ENCODE measurements at places on chromosomes 11 and 22.

- no peak for DNase-seq
Measured at GRCh38 chr11:77770629-77771028, 49.9 kb downstream of the RSF1 start.

DNA sequence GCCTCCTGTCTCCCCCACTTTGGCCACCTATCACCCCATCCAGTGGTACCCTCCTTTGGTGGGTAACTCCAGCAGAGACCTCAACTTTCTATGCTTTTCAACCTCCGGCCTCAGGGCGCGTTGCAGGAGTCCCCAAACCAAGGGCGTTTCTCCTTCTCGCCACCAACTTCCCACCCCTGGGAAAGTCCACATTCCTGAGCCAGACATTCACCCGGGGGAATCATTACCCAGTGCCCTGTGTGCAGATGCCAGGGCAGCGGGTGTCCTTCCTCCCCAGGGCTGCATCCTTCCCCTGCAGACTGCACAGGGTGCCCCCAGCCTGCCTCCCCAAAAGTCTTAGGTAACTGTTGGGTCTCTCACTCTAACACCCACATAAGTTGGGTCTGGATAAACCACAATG lies 26.4 kb downstream of the MYEOV start:
- no peak for DNase-seq

DNA sequence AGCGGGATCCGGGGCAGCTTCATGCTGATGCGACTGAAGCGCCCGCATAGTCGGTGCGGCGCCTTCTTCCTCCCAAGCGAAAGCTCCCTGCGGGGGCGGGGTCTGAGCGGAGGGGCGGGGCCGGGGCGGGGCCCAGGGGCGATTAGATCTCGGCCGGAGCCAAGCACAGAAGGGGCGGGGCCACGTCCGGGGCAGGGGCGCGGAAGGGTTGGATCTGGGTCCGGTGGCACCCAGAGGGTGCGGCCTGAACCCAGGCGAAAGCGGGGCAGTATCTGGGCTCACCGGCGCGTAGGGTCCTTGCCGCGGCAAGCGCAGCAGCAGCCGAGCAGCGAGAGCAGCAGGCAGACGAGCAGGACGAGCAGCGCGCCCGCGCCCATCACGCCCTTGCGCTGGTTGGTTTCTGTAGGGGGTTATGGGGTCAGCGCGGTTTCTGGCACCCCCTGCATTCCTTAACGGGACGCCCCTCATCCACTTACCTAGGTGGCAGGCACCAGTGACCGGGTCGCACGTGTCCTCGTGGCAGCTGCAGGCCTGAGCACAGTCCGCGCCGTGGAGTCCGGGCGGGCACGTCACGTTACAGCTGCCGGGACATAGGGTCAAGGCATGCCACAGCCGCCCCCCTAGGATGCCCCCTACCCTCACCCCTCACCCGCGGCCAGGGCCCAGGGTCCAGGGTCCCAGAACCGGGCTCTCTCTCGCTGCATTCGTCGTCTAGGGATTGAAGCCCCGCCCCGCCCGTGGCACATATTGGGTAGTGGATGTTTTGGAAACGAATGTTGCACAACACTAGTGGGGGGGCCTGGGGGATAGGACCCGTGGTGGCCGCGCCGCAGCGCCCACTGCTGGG lies 8.1 kb downstream of the SCARF2 start:
- DNase-seq, result peak; percentile 90

- DNase-seq, result peak; percentile 59
Measured at GRCh38 chr11:72430741-72431570, 3.4 kb downstream of the CLPB start.

DNA sequence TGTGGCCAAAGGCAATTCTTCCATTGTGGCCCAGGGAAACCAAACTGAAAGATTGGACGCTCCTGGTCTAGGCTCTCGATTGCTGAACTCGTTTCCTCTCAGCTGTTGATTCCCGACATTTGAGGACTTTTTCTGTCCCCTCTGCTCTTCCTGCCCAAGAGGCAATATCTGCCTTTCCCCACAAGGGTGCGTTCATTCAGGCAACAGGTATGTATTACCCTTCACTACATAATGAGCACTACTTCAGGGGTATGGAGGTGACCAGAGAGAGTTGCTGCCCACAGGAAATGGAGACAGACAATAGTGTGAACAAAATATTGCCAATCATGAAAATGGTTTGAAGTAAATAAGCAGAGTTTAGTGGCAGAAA lies 8.2 kb downstream of the PTH start:
- peak; percentile 75 for DNase-seq
